ENCODE measurements at places on chromosomes 2 and 18. TPM values are rescaled to one million over a fixed set of nuclear protein-coding genes. Genes with fewer than 3 reads are reported as not detected.
A peak's percentile ranks its signal among the peaks of the same experiment; 100 is the strongest.

The TMEM37 gene
- 31.2 TPM for total RNA-seq

The B4GALT6 gene
- 4.6 TPM for total RNA-seq

The OXER1 gene
- 1.7 TPM for total RNA-seq

- no peak for DNase-seq
Observed at GRCh38 chr2:36290306-36290856, 65.2 kb upstream of the CRIM1 start.

DNA sequence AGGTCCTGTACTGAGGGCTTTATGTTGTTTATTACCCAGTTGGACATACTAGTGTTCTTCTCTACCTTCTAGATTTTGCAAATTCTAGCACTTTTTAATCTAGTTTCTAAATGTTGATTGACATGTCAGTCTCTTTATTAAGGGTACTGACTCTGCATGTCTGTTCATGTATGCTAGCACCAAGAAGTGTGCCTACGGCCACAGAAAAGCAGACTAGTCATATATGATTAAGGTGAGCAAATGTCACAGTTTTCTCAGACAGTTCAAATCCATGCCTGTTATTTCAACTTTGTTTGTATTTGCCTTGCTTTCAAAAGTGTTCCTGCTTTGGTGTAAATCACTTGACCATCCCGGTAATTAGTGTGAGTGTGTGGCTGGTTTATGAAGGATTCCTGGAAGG lies 145.0 kb upstream of the DSEL start:
- DNase-seq, result no peak

GRCh38 chr2:138536302-138536701 lies 34.7 kb downstream of the SPOPL start:
- DNase-seq, result no peak

- peak; percentile 30 for DNase-seq
Observed at GRCh38 chr2:181393472-181393871, 63.7 kb upstream of the ITGA4 start.

- DNase-seq, result peak; percentile 20
Observed at GRCh38 chr2:239471011-239471792, 70.4 kb upstream of the HDAC4 start.

- DNase-seq, result no peak
Observed at GRCh38 chr2:233075966-233076339, 15.8 kb downstream of the INPP5D start.

- no peak for DNase-seq
Observed at GRCh38 chr2:117064021-117064420, 750.5 kb upstream of the DDX18 start.

DNA sequence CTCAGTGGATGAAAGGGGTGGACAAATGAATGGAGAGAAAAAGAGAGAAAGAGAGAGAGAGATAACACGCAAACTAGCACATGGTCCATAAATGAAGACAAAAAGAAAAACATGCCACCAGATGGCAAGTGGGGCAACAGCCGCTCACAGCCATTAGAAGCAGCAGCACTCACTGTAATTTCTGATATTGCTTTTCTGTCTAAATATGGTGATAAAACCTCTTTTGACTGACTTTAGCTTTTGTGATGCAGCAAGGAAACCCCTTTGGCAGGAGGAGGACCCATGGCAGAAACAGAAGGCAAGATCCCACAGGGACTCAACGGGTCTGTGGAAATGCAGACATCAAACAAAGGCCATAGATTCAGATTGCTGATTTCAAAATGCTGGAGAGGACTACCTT lies 88.0 kb upstream of the CDH20 start:
- no peak for DNase-seq

DNA sequence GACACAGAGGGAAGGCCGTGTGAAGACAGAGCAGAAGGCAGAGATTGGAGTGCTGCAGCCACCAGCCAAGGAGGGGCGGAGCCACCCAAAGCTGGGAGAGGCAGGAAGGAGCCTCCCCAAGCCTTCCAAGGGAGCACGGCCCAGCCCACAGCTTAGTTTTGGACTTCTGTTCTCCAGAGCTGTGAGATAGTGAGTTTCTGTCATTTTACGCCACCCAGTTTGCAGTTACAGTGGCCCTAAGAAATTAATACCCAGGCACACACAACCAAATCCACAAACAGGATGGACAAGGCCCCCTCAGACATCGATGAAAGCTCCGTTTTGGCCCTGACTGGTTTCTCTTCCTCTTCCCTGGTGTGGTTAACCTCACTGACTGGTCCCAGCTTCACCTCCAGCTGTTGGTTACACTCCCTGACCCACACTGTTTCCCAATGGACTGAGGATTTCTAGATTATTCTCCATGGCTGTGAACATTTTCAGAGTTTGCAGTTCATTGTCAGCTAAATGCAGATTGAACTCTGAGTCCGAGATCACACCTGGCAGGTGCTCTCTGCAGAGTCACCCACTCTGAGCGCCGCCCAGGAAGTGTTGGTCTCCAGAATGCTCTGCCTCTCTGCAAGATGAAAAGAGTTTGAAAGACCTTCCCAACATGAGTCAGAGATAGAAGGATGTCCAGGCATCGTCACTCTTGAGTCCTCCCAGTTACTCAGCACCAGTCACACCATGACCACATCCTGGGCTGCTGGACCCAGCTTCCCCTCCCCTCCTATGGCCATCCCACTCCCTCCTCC lies 100.2 kb downstream of the TWIST2 start:
- no peak for DNase-seq

GRCh38 chr2:120219291-120219690 lies 3.9 kb downstream of the TMEM185B start:
- no peak for DNase-seq

Data from left lung (tissue), 14 donors.